SK-N-SH treated with all-trans-retinoic acid at 6 μM for 48 hours (cell line): ENCODE measurements at places on chromosomes 5 and 9.

- peak; percentile 100 for ATAC-seq
These were observed at the start of gene NSG2 for GRCh38 chr5:174045470-174046025. Gene NSG2 (plus strand): TSS chr5:174045706. CDS start chr5:174046756, 1,050 bp downstream.

- ATAC-seq, result no peak
These were observed 138.1 kb downstream of the ADAMTS12 start for GRCh38 chr5:33753704-33754103.

- ATAC-seq, result no peak
These were observed 1448.7 kb upstream of the ACO1 start for GRCh38 chr9:30935730-30936129.

GRCh38 chr5:96492459-96493047, 59.5 kb upstream of the PCSK1 start:
- no peak for ATAC-seq

DNA sequence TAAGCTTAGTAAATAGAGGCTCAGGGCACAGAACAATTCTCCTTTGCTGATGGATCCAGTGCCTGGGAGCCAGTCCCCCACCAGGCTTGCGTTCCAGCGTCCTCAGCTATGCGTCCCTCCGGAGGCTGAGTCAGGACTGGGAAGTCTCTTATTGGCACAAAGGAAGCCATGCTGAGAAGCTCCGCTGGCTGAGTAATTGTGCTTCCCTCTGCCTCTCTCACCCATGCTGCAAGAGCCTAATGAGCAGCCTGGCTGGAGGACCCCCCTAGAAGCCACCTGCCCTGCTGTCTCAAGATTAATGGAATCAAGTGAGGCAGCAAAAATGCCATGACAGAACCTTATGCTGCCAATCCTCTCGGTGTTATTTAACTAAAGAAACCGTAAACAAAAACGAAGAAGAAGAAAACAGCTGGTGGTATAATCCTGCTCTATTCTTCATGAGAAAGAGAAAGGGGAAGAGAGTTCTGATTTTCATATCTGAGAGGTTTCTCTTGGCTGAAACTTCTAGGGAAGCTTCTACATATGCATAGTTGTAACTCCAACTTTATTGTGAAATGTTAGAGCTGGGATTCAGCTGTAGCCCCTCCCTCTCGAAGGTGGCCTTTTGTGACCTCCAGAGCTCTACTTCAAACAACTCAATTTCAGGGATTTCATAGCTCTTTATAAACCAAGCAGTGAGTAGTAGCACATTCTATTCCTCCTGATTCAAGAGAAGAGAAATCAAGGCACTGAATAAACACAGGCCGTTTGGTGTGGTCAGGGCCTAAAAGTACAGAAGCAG, 185.4 kb upstream of the SEMA6A start:
- no peak for ATAC-seq

- no peak for ATAC-seq
These were observed 18.9 kb upstream of the GLIS3 start for GRCh38 chr9:4318741-4319140.

- no peak for ATAC-seq
These were observed 83.8 kb downstream of the DAPK1 start for GRCh38 chr9:87581513-87581912.

GRCh38 chr5:97085459-97086181, 56.8 kb downstream of the LIX1 start:
- no peak for ATAC-seq
